Activated CD4-positive, alpha-beta T cell treated with anti-CD3 and anti-CD28 coated beads, Interleukin-2, amount 10 ng/mL, durations not matched to agents 24 days and 14 days (primary cell): ENCODE measurements at places on chromosomes 1 and 21. TPM values are rescaled to one million over a fixed set of nuclear protein-coding genes. Genes with fewer than 3 reads are reported as not detected.

DNA sequence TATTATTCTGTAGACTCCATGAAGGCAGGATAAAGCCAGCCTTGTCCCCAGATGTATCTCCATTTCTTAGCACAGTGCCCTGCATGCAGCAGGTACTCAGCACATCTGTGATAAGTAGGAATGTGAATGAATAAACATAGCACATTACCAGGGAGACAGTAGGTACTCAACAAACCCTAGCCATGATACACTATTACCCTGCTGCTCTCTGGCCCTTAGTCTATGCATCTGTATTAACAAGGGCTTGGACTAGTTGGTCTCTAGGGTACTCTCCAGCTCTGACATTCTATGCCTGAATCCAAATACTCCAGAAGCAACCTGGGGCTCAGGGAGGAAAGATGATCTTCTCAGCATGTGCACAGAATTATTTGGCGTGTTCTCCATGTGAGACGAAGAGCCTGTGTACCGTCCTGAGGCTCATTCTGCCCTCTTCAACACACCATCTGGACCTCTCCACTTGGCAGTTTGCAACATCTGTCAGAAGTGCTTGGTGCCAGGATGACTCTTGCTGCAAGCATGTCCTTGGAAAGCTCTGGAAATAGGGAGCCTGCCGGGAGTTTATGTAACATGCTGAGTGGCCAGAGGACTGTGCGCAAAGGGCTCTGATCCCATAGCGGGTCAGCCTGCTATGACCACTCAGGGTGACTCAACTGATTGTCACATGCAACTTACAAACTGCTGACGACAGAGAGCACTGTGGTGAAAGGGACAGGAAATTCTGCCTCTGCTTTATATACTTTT lies 228.2 kb upstream of the USP24 start:
- DNase-seq: peak; percentile 35

DNA sequence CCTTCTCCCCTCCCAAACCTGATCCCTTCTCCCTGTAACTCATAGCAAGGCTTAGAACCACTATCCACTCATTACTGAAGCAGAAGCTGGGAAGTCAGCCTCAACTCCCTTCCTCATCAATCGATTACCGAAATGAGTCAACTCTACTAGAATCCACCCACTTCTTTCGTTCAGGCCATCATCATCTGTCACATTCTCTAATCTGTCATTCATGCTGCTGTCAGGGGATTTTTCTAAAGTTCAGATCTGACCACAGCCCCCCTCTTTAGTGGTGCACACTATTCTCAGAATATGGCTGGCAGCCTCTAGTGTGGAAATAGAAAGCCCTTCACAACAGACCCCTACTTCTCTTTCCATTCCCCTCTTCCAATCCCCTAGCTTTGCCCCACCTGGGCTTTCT lies 5.1 kb downstream of the NT5C1A start:
- peak; percentile 78 for DNase-seq

DNA sequence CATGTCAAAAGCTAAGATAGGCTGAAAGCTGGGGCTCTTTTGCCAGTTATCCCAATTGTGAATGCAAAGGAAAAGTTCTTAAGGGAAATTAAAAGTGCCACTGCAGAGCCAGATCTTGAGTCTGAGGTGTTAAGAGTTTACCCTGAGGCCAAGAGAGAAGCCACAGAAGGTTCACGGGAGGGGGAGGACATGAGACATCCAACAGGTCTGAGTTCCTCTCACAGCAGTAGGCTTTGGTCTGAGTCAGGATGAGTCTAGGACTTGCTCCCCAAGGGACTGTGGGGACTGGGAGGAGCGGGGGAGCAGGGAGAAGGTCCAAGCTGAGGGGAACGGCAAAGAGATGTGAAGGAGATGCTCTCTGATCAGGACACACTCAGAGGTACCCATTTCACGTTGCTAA lies 411.2 kb upstream of the CAMK1G start:
- no peak for DNase-seq

- no peak for DNase-seq
These were observed 11.7 kb upstream of the S100A11 start for GRCh38 chr1:152048416-152049009.

Gene CRABP2
- total RNA-seq: 0.62 and 1.4 TPM in 2 replicates

Gene RIPK4
- not detected in 2 replicates for total RNA-seq

Gene SRSF11
- 187 and 195 TPM in 2 replicates for total RNA-seq

GRCh38 chr1:72119491-72119890 lies 162.8 kb downstream of the NEGR1 start:
- no peak for DNase-seq

Gene VCAM1
- not detected in 2 replicates for total RNA-seq

- no peak for DNase-seq
These were observed 27.5 kb upstream of the CD1D start for GRCh38 chr1:158153179-158153578.

- no peak for DNase-seq
These were observed 630.9 kb upstream of the USP24 start for GRCh38 chr1:55846051-55846450.

DNA sequence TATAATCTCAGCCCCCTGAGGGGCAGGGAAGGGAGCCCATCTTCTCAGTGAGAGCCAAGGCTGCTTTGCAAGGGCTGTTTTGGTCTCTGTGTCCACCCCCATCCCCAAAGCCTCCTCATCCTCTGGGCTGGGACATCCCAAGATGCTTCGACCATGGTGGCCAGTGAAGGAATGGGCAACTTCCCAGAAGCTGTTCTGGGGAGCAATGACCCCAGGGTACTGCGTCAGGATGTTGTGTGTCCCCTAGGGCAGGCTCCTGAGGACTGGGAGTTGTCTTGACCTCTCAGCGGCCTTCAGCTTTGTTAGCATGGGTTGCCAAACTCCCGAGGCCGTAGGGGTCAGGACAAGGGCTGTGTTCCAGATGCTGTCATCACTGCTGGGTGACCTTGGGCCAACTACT lies 238.4 kb upstream of the POU3F1 start:
- DNase-seq: no peak

GRCh38 chr1:116350097-116350645 lies 22.9 kb upstream of the ATP1A1 start:
- DNase-seq: no peak

DNA sequence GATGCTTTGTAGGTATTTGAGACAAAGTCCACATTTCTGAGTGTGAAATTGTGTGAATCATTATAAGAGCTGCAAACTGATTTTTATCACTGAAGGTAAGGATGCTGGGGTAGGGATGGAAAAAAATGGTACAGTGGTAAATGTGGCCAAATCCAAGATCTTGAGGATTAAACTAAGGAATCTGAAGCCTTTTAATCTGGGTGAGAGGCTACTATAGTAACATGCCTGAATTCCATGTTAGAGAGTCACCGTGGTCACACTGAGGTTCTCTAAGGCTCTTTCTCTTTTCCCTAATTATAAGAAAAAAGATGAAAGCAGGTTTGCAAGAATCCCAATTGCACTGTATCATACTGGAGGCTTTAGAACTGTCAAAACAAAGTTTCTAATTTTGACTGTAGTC lies 17.6 kb downstream of the PTGER3 start:
- DNase-seq: no peak

GRCh38 chr1:230391776-230392535 lies 34.2 kb downstream of the PGBD5 start:
- DNase-seq: no peak

- DNase-seq: no peak
These were observed 56.2 kb upstream of the PRRC2C start for GRCh38 chr1:171429137-171429536.

Gene L1TD1
- not detected in 2 replicates for total RNA-seq

Gene NR0B2
- not detected in 2 replicates for total RNA-seq
